ENCODE measurements at places on chromosomes 6 and 20.
A peak's percentile ranks its signal among the peaks of the same experiment; 100 is the strongest.

DNA sequence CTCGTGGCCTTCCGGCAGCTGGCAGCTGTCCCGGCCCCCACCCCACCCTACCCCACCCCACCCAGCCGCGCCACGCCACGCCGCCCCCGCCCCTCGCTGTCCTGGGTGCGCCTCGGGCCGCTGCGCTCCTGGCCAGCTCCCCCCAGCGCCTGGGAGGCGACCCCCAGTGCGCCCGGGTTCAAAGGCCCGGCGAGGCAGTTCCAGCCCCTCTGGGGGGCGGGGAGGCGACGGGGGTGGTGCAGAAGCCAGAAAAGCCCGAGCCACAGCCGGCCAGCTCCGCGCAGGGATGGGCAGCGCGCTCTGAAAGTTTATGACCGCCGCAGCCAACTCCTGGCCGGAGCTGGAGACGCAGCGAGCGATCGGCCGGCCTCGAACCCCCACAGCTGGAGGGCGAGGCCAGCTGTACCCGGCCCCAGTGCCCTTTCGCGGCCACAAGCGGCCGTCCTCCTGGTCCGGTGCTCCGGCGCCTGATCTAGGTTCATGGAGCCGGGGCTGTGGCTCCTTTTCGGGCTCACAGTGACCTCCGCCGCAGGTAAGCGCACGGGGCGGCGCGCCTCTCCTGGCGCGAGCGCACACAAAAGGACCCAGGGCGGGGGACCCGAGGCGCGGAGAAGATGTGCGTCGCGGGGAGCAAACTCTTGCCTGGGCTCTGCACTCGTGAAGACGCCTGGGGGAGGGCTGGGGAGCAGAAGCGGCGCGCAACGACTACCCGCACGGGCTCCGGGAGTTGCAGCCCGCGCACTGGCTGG lies at the start of gene EDN3:
TSS of gene EDN3 (plus strand) at position 279 of the 749 bp plus-strand sequence. CDS start at position 481, 202 bp downstream.
- DNase-seq = no peak

DNA sequence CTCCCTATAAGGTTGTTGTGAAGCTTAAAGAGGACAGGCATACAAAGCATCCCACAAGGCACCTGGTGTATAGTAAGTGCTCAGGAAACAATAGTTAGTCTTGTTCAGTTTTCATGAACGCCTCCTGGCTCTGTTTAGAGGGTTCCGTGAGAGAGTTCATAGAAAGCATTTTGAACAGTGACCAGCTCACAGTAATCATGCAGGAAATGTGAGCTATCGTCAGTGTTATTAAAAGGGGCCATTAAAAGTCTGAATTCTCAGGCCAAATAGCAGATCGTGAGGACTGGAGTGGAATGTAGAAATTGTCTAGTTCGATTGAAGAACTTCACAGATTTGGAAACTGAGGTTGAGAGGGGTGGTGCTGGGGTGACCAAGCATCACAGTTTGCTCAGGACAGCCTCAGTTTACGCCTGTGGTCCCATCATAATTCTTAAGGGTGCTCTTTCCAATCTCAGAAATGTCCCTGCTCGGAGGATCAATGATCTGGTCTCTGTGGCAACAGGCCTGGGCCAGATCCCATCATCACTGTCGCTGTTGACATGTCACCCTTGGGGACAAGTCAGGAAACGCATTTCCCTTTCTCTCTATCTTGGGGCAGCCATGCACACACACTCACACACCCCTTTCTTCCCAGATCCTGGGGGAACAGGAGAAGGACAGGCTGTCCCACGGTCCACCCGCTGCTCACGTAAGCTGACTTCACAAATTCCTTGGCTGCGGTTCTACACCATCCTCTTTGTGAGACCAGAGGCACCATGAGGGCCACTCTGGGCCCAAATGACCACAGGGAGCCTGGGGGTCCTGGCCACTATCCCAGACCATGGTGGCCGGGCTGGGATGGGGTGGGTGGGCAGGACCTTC lies 7.2 kb downstream of the TGM2 start:
- DNase-seq = no peak

DNA sequence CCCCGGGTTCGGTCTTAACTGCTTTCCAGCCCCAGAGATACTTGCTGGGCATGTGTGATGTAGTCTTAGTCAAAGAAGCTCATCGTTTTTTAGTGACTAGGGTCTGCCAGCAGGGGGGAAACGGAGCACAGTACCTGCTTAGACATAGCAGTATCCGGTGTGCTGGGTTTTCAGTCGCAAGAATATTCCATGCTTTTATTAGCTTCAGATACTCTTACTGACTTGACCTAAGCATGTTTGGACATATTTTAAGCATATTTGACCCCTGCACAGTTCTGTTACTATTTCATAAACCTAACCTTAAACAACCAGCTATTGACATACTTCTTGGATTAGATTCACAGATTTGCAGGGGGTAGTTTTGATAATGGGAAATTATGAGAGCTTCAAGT lies 3.0 kb downstream of the E2F3 start:
- peak; percentile 75 for DNase-seq

- DNase-seq = no peak
Measured at GRCh38 chr6:3208098-3208774, 19.2 kb downstream of the TUBB2B start.

DNA sequence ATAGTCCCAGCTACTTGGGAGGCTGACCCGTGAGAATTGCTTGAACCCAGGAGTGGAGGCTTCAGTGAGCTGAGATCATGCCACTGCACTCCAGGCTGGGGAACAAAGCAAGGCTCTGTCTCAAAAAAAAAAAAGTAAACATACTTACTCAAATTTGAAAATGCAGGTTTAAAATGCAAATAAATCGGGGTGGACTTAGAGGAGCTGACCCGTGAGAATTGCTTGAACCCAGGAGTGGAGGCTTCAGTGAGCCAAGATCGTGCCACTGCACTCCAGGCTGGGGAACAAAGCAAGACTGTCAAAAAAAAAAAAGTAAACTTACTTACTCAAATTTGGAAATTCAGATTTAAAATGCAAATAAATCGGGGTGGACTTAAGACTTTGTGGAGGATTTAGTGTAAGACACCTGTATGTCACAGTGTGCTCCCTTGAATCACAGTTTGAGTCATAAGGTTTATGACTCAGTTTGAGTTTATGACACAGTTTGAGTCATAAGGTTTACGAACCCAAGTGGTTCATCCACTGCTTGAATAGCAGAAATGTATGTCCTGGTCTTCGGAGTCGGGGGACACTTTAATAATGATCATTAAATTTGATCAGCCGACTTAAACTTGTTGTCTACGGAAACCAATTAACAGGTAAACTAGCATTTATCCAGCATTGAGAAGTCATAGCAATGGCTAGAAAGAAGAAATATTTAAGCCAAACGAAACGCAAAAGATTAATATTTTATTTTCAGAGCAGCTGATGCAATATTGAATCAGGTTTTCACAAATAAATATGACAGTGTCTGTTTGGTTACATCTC lies 6.8 kb upstream of the MRPS10 start:
- DNase-seq = peak; percentile 32

DNA sequence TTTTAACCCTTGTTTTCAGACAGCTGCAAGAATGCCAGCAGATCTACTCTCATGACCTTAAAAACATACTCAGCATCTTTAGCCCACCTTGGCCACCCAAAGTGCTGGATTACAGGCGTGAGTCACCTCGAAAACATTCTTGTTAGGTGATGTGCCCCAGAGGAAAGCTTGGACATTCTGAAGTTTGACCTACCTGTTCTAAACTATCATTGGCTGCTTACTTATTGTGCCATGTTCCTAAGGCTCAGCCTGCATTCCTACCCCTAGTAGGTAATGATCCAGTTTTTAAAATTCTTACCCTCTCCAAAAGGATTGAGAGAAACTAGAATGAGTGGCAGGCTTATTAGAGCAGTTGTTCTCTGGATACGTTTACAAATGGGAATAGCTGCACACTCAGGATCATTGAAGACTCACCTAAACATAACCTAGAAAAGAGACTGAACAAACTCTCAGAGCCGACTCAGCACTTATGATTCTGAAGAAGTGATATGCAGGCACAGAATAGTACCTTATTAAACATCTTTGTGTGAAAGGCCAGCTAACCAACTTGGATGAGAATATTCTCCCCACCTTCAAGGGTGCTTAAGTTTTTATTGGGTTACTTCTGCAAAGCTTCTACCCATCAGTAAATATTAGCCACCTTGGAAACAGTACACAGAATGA lies 362.1 kb downstream of the NRN1 start:
- DNase-seq = no peak

DNA sequence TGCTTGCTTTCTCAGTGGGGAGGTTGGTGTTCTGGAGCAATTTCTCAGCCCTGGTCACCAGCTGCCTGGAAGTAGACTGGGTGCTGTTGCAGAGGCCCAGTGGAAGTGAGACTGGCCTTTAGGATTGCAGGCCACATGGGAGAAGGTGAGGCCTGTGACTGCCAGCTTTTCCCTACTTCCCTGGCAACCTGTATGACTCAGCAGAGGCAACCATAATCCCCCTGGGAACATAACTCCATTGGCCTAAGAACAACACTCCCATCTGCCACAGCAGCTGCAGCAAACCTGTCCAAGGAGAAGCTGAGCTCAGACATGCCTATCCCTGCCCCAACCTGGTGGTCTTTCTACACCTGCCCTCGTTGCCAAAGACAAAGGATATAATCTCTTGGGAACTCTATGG lies 473.5 kb upstream of the SPTLC3 start:
- DNase-seq = no peak

DNA sequence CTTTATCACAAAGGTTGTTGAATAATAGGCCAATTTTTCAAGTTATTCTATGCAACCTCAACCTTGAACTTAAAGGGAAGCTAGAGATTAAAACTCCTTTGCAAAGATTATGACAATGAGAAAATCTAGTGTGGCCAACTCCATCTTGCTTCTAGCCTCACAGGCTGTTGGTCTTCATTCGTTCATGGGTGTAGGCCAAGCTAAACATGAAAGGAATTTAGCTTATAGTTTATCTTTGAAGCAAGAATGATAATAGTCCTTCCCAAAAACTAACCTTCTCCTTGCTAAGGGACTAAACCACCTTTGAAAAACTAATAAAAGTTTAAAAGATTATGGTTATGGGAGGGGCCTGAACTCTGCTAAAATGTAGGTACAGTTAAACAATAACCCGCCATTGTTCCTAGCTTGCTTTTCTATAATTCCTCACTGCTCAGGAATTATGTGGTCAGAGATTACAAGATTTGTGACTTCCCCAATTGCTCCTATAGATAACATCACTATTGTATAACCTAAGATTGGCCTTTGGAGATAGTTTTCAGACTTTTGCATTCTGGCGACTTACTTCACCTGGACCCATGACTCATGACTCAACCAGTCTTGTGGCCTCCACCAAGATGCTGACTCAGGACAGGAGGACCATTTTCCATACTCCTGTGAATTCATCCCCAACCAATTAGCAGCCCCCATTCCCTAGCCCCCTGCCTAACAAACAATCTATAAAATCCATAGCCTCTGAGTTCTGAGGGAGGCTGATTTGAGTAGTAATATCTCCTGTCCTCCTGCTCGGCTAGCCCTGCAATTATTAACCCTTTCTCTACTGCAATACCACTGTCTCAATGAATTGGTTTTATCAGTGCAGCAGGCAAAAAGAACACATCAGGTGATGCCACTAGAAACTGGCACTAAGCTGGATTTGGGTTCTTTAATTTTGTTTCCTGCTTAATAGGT lies 154.5 kb downstream of the CD83 start:
- no peak for DNase-seq

GRCh38 chr20:58625585-58625984 lies 25.5 kb upstream of the STX16 start:
- no peak for DNase-seq

Data from stimulated activated CD4-positive, alpha-beta T cell treated with anti-CD3 and anti-CD28 coated beads, Interleukin-4, amount 100 ng/mL, for 24 hours (primary cell).